ENCODE measurements at places on chromosomes 1 and 21. TPM values are rescaled to one million over a fixed set of nuclear protein-coding genes. Genes with fewer than 3 reads are reported as not detected.

Gene PGBD5
- 16.3 TPM for polyA plus RNA-seq

- DNase-seq = no peak
These were observed 71.9 kb downstream of the ZSWIM5 start for GRCh38 chr1:45134461-45134873.

Gene OR10Z1
- polyA plus RNA-seq = not detected

DNA sequence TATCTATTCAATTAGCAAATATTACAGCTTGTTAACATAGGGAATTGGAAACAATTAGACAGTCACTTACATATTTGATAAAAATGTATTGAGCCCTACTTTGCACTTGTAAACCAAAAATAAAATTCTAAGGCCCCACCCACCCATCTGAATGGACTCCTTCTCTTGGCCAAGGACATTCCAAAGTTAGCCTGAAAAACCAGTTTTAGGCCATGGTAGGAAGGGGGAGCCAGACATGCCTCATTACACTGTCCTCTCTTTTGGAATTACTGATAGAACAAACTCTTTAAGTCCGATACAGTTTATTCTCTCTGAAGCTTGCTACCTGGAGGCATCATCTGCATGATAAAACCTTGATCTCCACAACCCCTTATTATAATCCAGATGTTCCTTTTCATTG, 28.0 kb upstream of the TSPAN2 start:
- DNase-seq = no peak

GRCh38 chr1:78156805-78157521, 111.2 kb downstream of the GIPC2 start:
- no peak for DNase-seq

Gene WDR47
- polyA plus RNA-seq = 1.2 TPM

DNA sequence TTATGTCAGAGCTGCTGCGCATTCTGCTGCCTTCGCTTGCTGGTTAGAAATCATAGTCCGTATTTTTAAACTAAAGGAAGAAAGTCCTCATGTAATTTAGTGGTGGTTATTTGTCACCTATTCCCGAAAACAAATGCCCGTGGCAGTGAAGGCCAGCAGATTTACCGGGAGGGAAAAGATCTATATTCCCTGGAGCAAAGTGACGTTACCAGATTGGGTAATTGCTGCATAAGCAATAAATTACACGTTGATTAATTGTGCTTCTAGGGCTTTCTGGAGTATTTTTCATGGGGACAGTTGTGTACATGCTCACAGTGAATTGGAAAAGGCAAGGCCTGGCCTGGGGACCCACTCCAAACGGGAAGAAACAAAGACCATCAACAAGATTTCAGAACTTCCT, 298.7 kb downstream of the NPHP4 start:
- no peak for DNase-seq

GRCh38 chr1:104726917-104727316, 977.2 kb downstream of the AMY1C start:
- DNase-seq = no peak

Gene LELP1
- polyA plus RNA-seq = not detected

DNA sequence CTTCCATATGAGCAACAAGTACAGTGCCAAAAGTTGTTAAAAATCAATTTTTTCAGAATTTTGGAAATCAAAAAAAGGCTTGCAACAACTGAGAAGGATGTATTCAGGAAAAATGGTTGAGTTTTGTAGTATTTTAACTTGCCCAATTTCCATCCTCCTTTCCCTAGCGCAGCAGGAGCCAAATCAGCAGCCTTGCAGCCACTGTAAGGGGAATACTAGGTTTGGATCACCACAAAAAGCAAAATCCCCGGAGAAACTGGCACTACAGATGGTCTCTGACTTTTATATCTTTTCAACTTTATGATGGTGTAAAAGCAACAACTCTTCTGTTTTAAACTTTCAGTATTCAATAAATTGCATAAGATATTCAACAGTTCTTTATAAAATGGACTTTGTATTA, 17.9 kb downstream of the DBT start:
- DNase-seq = no peak

DNA sequence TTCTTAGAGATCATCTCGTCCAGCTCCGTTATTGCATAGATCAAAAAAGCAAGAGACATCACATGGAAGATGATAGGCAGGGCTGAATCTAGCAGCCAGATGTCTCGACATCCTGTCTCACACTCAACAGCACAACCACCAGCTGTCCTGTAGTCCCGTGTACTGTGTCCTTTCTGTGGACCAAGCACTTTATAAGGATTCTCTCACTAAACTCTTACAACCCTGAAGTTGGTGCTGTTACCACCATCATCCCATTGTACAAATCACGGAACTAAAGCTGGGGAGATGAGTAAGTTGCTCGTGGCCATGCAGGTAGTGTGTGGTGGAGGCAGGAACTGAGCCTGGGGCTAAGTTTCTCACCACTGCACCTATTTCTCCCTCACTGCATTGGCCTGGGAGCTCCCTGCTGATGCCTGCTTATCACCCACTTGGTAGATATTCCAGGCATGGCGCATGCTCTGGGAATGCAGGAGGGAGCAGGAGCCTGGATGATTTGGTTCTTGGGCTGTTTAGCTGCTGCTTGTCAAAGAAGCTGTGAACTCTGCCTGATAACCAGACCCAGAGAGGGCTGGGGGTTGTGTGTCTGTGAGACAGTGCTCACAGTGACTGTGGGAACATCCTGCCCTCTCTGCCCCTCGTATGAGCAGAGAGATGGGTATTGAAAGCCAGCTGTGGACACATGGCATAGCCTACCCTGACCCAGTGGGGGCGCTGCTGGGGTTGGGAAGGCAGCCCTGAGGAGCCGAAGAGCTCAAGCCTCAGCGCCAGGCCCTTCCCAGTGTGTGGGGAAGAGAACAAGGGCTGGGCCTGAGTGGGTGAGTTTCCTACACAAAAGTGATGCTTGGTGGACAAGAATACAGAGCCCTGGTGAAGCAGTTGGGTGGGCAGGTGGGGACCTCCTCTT, 13.6 kb downstream of the PPFIA4 start:
- peak; percentile 89 for DNase-seq

- no peak for DNase-seq
These were observed 210.6 kb downstream of the ROR1 start for GRCh38 chr1:63984257-63984929.

Gene CPTP
- 13.4 TPM for polyA plus RNA-seq

DNA sequence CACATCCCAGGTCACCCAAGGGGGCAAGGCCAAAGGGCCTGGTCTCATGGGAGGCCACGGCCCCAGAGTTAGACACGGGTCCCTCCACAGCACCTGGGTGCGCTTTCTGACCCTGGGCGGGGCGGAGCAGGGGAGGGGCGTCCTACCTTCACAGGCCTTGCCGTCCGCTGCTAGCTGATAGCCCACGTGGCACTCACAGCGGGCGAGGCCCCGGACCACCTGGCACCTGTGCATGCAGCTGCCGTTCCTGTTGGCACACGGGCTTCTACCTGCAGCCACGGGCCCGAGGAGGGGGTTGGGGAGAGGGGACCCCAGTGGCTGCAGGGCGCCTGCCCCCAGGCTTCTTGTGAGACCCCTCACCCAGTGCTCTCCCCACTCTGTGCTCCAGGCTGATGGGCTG, 59.9 kb downstream of the ARHGEF16 start:
- DNase-seq = no peak
